Osteoblast (primary cell): ENCODE measurements at places on chromosomes 12 and 14. TPM values are rescaled to one million over a fixed set of nuclear protein-coding genes. Genes with fewer than 3 reads are reported as not detected.
A peak's percentile ranks its signal among the peaks of the same experiment; 100 is the strongest.

- no peak for DNase-seq
Measured at GRCh38 chr12:115387467-115387901, 703.5 kb upstream of the TBX3 start.

GRCh38 chr12:60174476-60174875 is 578.6 kb downstream of the SLC16A7 start:
- DNase-seq, result no peak

DNA sequence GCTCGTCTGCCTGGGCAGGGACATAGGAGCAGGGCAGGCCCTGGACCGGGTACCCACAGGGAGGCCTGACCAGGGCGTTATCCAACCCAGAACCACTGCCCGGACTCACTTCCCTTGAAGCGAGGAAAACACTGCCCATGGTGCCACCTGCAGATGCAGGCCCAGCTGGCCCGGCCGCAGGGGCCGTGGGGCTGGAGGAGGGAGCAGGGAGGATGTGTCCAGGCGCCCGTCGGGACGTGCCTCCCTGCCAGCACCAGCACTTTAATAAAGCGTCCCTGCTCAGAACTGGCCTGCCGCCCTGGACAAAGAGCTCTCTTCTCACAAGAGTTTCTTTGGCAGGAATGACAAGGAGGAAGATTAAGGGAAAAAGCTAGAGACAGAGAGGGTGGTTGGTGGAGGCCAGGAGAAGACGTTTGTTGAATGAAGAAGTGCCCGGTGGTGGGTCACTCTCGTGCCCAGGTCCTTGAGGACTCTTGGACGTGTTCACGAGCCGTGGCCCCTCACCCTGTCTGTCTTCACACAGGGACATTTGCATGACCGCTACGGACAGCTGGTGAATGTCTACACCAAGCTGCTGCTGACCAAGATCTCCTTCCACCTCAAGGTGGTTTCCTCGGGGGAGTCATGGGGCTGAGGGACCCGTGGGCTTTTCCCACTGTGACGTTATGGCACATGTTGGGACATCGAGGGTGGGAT is 14.2 kb downstream of the HIP1R start:
- peak; percentile 85 for DNase-seq

DNA sequence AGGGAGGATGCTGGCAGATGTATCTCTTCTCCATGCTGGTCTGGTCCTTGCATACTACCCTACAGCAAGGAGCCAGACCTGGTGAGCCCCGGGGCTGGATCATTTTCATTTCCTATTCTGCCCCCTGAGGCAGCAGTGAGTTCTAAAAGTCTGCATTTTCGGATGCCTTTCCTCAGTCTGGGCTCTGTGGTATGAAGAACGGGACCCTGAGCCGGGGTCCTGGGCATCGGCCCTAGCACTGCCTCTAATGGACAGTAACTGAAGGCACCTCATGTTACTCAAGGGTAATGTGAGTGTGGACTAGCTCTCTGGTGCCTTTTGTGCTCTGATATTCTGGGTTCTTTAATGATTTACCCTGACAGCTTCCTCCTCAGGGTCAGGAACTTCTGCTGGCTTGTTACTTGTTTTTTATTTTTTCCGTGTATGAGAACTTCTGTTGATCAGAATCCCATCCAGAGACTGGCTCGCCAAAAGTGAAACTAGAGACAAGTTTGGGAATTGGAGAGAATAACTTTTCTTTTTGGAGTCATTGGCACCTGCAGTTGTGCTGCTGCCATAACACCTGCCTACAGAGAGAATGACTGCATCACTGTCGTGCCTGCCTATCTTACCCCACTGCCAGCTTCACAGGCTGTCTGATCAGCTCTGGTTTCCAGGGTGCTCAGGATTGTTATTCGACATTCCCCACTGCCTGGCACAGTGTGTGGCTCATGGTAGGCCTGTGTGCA is 62.3 kb downstream of the SUSD6 start:
- DNase-seq, result peak; percentile 56

DNA sequence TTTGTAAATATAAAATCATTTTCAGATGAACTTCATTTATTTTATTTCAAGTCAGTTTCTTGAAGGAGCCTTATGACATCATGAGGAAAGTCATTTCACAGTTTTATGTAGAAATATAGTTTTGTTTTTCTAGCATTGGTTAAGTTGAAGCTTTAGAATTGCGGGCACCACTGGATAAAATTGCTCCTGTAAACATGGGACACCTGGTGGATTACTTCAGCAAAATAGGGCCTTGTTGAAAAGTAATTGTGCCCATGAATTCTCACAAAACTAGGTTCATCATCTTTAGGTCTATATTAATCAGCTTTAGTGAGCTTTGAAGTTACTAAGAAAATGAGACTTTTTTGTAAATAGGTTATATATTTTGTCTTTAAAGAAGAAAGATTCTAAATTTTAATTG is 25.3 kb downstream of the CNTN1 start:
- no peak for DNase-seq

DNA sequence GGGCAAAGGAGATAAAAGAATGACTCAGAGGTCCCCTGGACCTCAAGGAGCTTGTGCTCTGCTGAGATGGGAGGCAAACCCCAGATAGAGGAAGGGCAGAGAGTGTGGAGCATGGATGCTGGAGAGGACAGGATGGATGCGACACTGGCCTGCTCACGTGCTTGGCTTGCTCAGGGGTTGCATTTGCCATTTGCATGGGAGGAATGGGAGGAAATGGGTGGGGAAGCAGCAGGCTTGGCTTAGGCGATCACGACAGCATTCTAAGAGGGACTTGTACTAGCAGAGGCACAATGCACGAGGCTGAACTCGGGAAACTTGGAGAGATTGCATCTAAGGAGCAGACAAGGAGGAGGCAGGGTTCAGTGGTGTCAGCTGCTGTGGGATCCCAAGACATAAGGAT is 19.8 kb downstream of the CD9 start:
- DNase-seq, result no peak

DNA sequence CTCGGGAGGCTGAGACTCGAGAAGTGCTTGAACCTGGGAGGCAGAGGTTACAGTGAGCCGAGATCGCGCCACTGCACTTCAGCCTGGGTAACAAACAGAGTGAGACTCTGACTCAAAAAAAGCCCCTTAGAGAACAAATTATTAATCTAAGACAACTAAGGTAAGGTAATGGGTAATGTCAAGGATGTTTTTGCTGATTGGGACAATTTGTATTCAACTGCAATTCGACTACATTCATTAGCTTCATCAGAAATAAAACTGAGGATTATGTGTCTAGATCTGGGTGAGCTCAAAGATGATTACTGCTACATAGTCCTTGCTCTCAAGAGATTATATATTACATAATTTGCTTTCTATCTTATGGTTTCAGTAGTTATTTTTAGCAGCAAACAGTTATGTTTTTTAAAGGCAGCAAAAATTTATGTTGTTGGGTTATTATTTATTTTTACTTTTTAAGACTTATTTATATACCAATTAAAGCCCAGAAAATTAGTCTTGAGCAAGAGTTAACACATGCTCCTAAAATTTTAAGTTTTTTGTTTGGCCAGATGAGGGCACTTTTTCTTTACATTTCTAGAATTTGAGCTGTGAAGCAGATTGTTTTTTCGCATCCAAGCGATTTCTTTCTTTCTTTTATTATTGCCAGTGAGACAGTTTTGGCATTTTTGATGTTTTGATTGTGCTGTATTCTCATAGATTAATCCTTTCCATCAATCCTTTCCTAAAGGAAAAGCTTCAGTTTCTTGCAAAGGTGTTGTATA is 52.3 kb downstream of the PLEKHA5 start:
- no peak for DNase-seq

DNA sequence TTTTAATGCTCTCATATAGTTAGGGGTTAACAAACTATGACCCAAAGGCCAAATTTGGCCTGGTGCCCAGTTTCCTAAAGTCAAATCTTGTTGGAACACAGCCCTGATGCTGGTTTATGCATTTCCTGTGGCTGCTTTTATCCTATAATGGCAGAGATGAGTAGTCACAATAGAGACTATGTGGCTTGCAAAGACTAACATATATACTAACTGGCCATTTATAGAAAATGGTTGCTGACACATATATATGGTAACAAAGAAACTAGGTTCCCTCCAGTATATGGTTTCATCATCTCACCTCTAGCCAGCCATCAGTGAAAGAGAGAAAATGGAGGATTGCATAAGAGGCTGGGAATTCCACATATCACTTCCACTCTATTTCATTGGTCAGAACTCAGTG is 10.8 kb downstream of the NAV3 start:
- no peak for DNase-seq

DNA sequence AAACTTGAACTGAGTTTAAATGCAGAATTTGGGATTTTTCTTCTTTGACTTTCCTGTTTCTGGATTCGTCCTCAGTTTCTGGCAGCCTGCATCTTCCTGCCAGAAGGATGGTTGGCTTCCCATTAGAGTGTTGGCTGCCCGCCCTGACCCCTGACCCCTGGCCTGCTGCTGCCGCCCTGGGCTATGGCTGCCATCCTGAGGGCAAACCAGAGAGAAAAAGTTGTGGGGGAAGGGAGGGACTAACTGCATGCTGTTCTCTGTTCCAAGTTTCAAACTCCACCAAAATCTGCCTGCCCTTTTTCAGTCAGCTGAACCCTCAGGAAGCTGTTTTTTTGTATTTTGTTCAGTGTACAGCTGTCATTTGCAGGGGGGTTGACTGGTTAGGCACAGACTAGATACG is 48.4 kb downstream of the FNTB start:
- DNase-seq, result no peak

- no peak for DNase-seq
Measured at GRCh38 chr14:105974902-105975301, 448.5 kb downstream of the TMEM121 start.

GRCh38 chr14:70585231-70585630 is 15.2 kb downstream of the MED6 start:
- no peak for DNase-seq

- DNase-seq, result peak; percentile 77
Measured at GRCh38 chr14:99569725-99570543, 34.1 kb downstream of the CCDC85C start.

DNA sequence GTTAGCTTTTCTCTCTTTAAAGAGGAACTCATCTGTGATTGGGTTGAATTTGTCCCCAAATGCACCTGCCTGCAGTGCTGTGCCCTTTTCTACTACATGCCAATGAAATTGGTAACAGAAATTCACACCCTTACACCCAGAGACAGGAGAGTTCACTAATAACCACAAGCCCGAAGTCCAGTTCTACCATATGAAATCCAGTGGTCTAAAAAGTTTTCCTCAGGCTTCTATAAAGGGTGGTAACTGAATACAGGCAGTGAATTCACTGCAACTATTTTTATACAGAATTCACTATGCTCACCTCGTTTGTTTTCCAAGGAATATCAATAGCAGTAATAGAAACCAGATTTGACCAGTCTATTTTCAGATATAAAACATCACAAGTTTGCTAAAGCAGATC is 31.5 kb upstream of the SOS2 start:
- no peak for DNase-seq

- peak; percentile 51 for DNase-seq
Measured at GRCh38 chr12:122138181-122138580, 35.8 kb downstream of the IL31 start.

GRCh38 chr12:128966203-128966810 is 113.0 kb downstream of the GLT1D1 start:
- no peak for DNase-seq

DNA sequence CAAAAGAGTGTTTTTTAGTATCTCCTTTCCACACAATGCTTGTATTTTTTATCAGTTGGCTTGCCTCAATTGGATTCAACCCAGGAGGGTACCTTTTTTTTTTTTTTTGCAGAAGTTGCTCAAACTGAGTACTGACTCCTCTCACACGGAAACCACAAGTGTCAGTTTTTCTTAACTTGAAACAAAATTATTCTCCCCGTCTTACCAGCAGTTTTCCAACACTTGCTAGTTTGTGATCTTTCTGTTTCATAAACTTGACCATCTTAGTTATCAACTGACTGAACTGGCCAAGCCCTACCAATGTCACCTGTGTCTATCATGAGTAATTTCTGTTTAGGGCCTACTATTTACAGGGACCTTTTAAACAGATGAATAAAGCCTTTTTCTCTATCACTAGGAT is 34.1 kb upstream of the ITPR2 start:
- no peak for DNase-seq

- DNase-seq, result peak; percentile 86
Measured at GRCh38 chr14:50944647-50945413, 547 bp upstream of the PYGL start.

- DNase-seq, result peak; percentile 93
Measured at GRCh38 chr12:110688446-110689280, at the start of gene HVCN1. Gene HVCN1 (minus strand): TSS chr12:110689115. CDS start chr12:110683245, 5,870 bp downstream.

- DNase-seq, result no peak
Measured at GRCh38 chr12:106089935-106090334, 48.8 kb downstream of the NUAK1 start.

GRCh38 chr12:110289044-110289710 is 8.1 kb downstream of the ATP2A2 start:
- DNase-seq, result no peak

DNA sequence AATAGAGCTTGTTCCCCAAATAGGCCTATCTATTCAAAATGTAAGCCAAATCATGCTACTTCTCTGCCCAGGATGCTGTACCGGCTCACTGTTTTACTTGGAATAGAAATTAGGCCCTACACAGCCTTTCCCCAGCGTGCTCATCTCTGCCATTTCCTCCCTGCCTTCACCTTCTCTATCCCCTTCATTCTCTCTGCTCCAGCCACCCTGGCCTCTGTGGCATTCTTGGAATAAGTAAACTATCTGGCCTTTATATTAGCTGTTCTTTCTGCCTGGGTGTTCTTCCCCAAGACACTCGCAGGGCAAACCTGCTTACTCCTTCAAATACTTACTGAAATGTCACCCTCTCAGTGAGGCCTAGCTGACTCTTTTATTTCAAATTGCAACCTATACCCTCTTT is 30.9 kb upstream of the DYRK2 start:
- no peak for DNase-seq

DNA sequence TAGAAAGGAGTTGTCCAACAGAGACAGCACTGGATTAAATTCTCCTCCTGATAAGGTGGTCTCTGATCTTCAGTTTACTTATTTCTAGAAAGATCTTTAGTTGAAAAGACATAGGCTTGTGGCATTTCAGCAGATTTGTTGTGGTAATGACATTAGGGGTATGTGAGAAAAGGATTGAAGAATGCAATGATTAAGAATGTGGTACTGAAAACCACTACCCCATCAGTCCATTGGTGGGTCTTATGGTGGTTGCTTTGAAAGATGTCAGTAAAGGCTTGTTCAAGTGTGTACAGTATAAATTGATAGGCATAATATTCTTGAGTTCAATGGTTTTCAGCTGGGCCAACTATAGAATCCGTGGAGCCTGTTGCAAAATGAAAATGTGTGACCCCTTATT is 10.8 kb downstream of the PPFIBP1 start:
- DNase-seq, result no peak

Gene MANSC1
- total RNA-seq, result 3.3 and 4.7 TPM in 2 replicates

Gene TPH2
- total RNA-seq, result under 0.01 TPM in 1 of 2 replicates, not detected in the other

Gene SLCO1B1
- total RNA-seq, result not detected in 2 replicates

Gene TAC3
- not detected in 2 replicates for total RNA-seq

Gene MEG3
- 200 and 269 TPM in 2 replicates for total RNA-seq

Gene FAM181A
- total RNA-seq, result not detected in 2 replicates

Gene KRT75
- total RNA-seq, result under 0.01 TPM in 1 of 2 replicates, not detected in the other

Gene VAMP1
- total RNA-seq, result 6.5 and 9.1 TPM in 2 replicates
